ENCODE measurements at places on chromosomes 13 and 19.

- no peak for DNase-seq
These were observed 3.0 kb downstream of the BEST2 start for GRCh38 chr19:12754465-12755196.

DNA sequence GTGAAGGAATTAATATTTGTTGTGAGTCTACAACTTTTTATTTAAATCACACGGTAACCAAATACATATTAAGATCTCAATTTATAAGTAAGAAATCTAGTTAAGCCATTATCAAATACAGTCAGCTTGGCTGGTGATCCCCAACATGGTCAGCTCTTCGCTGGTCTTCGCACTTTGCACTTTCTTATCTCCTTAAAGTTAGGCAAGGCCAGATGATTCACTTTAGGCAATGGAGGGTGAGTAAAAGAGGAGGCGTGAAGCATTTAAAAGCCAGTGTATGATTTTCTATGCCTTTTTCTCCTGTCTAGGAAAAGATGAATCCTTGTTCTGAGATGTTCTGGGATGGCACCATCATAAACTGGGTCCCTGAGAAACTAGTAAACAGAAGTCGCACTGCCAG, 793.7 kb upstream of the ARGLU1 start:
- DNase-seq, result no peak

GRCh38 chr19:16548956-16549355, 6.7 kb upstream of the CHERP start:
- no peak for DNase-seq

- DNase-seq, result no peak
These were observed 598 bp upstream of the LPAR2 start for GRCh38 chr19:19628501-19629134.

- DNase-seq, result no peak
These were observed 211.3 kb upstream of the RFC3 start for GRCh38 chr13:33606692-33607091.

- DNase-seq, result no peak
These were observed 80.5 kb upstream of the MBNL2 start for GRCh38 chr13:97141564-97142005.

DNA sequence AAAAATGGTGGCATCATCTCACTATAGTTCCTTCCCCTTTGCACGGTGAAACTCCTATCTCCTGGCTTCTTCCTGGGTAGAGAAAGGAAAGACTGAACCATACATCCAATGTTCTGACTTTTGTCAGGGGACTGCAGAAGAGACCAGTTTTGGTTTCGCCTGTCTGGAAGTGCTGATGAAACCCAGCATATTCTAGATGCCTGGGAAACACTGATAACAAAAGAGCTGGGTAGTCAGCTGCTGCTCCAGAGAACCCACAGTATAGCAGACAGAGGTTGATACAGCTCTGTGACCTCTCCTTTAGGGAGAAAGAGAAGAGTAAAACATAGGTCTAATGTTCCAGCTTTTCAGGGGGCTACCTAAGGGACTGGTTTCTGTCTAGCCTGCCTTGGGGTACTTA, 695.3 kb downstream of the DIAPH3 start:
- DNase-seq, result no peak

DNA sequence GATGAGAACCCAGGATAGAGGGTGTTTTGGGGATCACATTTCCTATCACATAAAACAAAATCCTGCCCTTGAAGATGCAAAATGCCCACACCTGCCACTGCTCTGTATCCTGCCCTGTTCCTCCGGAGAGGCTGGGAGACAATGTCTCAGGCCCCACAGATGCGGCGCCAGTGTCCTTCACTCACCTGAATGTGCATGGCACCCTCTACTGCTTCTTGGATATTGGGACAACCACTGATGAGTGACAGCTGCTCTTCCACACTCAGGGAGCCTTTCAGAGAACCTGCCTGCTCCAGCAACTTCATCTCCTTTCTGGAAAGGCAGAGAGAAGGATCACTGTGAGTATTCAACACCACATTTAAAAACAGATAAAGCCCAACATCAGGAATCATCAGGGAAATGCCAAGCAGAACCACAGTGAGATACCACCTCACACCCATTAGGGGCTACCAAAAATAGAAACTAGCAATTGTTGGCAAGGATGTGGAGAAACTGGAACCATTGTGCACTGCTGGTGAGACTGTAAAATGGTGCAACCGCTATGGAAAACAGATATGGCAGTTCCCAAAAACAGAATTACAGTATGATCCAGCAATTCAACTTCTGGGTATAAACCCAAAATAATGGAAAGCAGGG, 36.4 kb downstream of the CRYL1 start:
- DNase-seq, result no peak

- DNase-seq, result no peak
These were observed 16.2 kb downstream of the ITPKC start for GRCh38 chr19:40733149-40733548.

- no peak for DNase-seq
These were observed 863 bp downstream of the ZNF581 start for GRCh38 chr19:55644191-55644833.

Data from posterior vena cava (tissue), 2 donors.